Fibroblast of the aortic adventitia (primary cell): ENCODE measurements at places on chromosomes 6 and 20. TPM values are rescaled to one million over a fixed set of nuclear protein-coding genes. Genes with fewer than 3 reads are reported as not detected.
A peak's percentile ranks its signal among the peaks of the same experiment; 100 is the strongest.

- DNase-seq = no peak
These were observed 103.6 kb downstream of the ZMYND8 start for GRCh38 chr20:47252879-47253307.

DNA sequence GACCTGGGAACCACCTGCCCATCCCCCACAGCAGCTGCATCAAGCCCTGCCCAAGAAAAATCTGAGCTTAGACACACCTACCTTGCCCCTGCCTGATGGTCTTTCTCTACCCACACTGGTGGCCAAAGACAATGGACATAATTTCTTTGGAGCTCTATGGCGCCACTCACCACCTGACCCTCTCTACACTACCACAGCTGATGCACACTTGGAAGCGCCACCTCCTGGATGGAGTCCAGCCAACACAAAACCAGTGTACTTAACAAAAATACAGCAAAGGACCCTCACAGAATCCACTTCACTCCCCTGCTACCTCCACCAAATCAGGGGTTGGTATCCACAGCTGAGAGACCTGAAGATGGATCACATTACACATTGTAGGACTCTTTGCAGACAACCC, 39.7 kb upstream of the CLVS2 start:
- DNase-seq = no peak

Gene MUCL3
- under 0.01 TPM in 1 of 2 replicates, not detected in the other for total RNA-seq

DNA sequence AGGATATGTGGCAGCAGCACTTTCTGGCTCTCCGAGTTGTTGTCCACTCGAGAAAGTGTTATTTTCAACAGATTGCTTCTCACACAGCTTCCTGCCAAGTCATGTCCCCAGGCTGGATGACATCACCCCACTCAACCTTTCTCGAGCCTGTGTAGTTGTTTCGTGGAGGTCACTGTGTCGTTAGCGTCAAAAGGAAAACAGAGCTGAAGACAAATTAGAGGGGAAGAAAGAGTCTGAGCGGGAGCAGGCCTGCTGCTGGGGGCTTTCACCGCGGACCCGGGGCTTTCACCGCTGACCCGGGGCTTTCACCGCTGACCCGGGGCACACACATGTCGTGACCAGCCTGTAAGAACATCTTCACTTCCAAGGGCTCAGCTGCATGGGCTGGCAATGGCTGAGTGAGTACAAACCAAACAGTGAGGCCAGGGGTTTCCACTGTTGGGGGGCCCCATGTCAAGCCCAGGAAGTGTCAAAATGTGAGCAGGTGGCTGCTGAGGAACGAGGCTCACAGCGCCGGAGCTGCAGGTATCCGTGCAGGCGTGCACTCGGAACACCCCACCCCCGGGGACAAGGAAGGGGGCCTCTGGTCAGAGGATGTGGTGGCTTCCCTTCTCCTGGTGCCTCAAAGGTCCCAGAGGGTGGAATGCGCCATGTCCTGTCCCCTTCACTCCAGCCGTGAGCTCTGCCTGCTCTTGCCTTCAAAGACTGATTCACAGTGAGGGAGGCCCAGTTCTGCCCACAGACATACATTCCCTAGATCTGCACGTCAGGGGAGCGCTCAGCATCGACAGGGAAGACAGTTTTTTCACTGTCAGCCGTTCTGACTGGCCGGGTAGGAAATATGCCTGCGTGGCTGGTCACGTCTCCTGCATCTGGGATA, 365.9 kb downstream of the TAF4 start:
- no peak for DNase-seq

GRCh38 chr6:13538084-13538483, 36.3 kb upstream of the SIRT5 start:
- peak; percentile 78 for DNase-seq

GRCh38 chr6:81876971-81877370, 124.5 kb upstream of the TENT5A start:
- peak; percentile 29 for DNase-seq

DNA sequence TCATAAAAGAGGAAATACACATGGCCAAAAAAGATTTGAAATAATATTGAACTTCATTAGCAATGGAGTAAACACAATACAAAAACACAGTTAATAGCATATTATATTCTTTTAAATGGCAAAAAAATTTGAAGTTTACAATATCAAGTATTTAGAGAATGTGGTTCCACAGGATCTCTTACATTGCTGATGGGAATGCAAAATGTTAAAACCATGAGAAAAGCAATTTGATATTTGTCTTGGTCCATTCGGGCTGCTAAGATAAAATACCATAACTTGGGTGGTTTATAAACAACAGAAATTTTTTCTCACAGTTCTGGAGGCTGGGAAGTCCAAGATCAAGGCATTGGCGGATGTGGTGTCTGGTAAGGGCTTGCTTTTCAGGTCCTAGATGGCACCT, 154.0 kb upstream of the PLN start:
- no peak for DNase-seq

- no peak for DNase-seq
These were observed 17.6 kb downstream of the RIMS4 start for GRCh38 chr20:44792796-44793195.

Gene ECT2L
- under 0.01 and 3.3 TPM in 2 replicates for total RNA-seq

Gene ARMC12
- total RNA-seq = 0.45 TPM in 1 of 2 replicates, not detected in the other

DNA sequence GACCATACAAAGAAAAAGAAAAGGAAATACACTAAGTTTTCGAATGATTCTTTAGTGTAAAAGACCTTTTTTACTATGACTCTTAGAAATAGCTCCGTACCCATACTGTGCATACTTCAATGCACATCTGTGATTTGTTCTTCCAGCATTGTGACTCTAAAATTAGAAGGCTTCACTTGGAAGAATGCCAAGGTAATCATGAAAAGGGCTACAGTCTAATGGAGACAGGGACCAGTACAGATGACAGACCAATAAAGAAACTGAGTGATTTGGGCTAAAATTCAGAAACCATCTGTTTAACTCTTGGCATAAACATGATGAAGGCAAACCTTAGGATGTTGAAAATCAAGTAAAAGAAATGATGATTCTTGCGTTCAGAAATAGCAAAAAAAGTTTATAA, 46.3 kb downstream of the CYP39A1 start:
- DNase-seq = no peak

DNA sequence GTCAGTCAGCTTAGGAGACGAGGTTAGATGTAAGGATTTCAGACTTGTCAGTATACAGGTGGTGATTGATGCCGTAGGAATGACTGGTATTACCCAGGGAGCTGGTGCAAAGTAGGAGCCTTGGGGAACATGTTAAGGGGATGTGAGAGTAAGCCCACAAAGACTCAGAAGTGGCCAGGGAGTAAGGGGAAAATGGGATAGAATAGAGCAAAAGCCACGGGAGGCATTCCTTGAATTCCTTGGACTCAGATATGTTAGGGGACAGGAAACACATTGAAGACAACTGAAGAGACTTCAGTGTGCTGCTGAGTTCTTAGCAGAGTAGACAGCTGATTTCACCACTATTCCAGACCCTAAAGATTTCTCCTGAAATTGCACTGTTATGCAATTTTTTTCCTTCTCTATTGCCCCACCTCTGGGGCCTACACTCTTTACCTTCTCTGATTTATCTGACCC, 1.2 kb upstream of the ACAT2 start:
- DNase-seq = peak; percentile 67

Gene SPATA25
- 2.1 and 9.6 TPM in 2 replicates for total RNA-seq

Gene KIF13A
- 53.2 and 86.8 TPM in 2 replicates for total RNA-seq

Gene DCBLD1
- total RNA-seq = 6.7 and 27.4 TPM in 2 replicates

- DNase-seq = no peak
These were observed 637 bp downstream of the UBR2 start for GRCh38 chr6:42564506-42564825.

DNA sequence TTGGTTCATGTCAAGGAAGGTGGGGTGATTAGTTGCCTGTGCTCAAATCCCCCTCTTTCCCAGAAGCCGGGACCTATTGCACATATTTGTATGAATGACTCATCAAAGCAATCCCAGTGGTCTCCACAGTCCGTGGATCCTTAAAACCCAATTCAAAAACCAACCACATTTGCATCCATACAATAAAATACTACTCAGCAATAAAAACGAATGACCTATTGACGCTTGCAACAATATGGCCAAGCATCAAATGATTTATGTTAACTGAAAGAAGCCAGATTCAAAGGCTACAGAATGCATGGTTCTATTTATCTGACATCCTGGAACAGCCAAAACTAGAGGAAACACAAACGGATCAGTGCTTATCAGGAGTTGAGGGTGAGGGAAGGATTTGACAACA, 275.4 kb downstream of the PTPRT start:
- DNase-seq = no peak

Gene PROKR2
- not detected in 2 replicates for total RNA-seq

- no peak for DNase-seq
These were observed 66.8 kb downstream of the TBC1D7 start for GRCh38 chr6:13261464-13261994.

- no peak for DNase-seq
These were observed 185.9 kb downstream of the TRIM27 start for GRCh38 chr6:28737750-28738395.

Gene VSX1
- not detected in 2 replicates for total RNA-seq

Gene GINM1
- 63.4 and 87.9 TPM in 2 replicates for total RNA-seq

- no peak for DNase-seq
These were observed 98.5 kb downstream of the GMPR start for GRCh38 chr6:16336911-16337294.
